CD4-positive, alpha-beta T cell (primary cell): ENCODE measurements at places on chromosomes 4 and X.

DNA sequence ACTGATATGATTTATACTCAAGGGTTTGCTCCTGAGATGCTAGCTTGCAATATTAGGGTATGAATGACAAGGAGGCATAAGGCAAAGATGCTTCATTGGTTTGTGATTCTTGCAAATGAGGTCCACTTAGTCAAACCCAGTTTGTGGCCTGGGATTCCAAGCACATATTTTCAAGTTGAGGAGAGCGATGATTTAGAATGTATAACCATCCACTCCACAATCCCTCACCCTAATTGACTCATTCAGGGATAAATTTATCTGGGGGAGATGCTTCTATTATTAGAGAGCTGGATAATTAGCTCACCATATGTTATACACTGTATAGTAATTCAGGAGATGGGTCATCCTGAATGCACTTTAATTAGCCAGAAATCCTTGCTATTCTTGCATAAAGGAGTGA, 118.3 kb upstream of the PUDP start:
- H3K36me3 ChIP-seq, result no peaks in the 10 kb centered on the region
- no peak for DNase-seq
- no peak overlapping the region for H3K27ac ChIP-seq
- H3K4me1 ChIP-seq, result no peaks in the 10 kb centered on the region
- H3K27me3 ChIP-seq, result no peaks in the 10 kb centered on the region

GRCh38 chr4:89800527-89801103, 36.3 kb downstream of the SNCA start:
- no peaks in the 10 kb centered on the region for H3K27me3 ChIP-seq
- no peak overlapping the region for H3K4me3 ChIP-seq
- DNase-seq, result no peak

GRCh38 chrX:151287954-151288353, 109.1 kb upstream of the VMA21 start:
- no peak overlapping the region for H3K4me3 ChIP-seq
- no peaks in the 10 kb centered on the region for H3K36me3 ChIP-seq
- no peaks in the 10 kb centered on the region for H3K27me3 ChIP-seq
- H3K27ac ChIP-seq, result no peak overlapping the region

DNA sequence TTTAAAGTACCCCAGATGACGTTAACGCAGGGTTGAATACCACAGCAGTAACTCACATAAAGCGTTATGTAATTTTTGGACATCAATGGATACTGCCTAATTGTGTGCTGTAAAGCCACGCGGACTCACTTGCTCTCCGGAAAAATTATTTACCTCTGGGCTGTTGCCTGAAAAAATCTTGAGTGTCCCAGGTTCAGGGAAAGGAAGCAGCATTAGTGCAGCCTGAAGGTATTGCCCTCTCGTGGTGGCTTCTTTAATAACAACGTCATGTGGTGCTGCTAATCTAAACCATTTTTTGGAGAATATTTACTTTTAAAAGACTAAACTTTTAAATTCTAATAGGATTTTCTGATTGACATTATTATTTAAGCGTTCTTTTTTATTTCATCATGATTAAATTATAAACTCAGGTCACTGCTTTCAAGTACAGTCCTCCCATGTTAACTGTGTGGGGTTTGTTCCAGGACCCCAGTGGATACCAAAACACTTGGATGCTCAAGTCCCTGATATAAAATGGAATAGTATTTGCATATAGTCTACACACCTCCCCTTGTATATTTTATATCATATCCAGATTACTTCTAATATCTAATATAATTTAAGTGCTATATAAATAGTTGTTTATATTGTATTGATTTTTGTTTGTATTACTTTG, 384.8 kb downstream of the FAM133A start:
- no peaks in the 10 kb centered on the region for H3K27me3 ChIP-seq
- no peak for DNase-seq
- H3K36me3 ChIP-seq, result no peaks in the 10 kb centered on the region
- H3K27ac ChIP-seq, result no peak overlapping the region
- H3K4me1 ChIP-seq, result no peaks in the 10 kb centered on the region

GRCh38 chr4:163613383-163613782, 118.9 kb downstream of the TMA16 start:
- H3K27ac ChIP-seq, result no peak overlapping the region
- peak overlapping the region; percentile 35 for H3K4me3 ChIP-seq
- no peaks in the 10 kb centered on the region for H3K4me1 ChIP-seq
- no peaks in the 10 kb centered on the region for H3K27me3 ChIP-seq
- no peaks in the 10 kb centered on the region for H3K36me3 ChIP-seq

- no peaks in the 10 kb centered on the region for H3K36me3 ChIP-seq
- H3K4me1 ChIP-seq, result no peaks in the 10 kb centered on the region
- no peak overlapping the region for H3K4me3 ChIP-seq
- no peak for DNase-seq
- no peak overlapping the region for H3K27ac ChIP-seq
These were observed 13.7 kb upstream of the DTHD1 start for GRCh38 chr4:36267486-36268268.

- H3K27me3 ChIP-seq, result no peaks in the 10 kb centered on the region
- H3K36me3 ChIP-seq, result no peaks in the 10 kb centered on the region
- no peak for DNase-seq
- no peaks in the 10 kb centered on the region for H3K4me1 ChIP-seq
- H3K4me3 ChIP-seq, result no peak overlapping the region
These were observed 24.4 kb downstream of the MFAP3L start for GRCh38 chr4:170001745-170002267.

GRCh38 chrX:139187738-139188137, 342.8 kb upstream of the F9 start:
- H3K36me3 ChIP-seq, result no peaks in the 10 kb centered on the region
- H3K27me3 ChIP-seq, result peaks cover 2% of the 10 kb centered on the region
- no peak overlapping the region for H3K4me3 ChIP-seq
- DNase-seq, result no peak
- H3K27ac ChIP-seq, result no peak overlapping the region

- H3K27ac ChIP-seq, result no peak overlapping the region
- no peak for DNase-seq
- no peaks in the 10 kb centered on the region for H3K4me1 ChIP-seq
- no peak overlapping the region for H3K4me3 ChIP-seq
These were observed 6.5 kb upstream of the SERTM2 start for GRCh38 chrX:111504941-111505340.

- no peak for DNase-seq
- H3K36me3 ChIP-seq, result no peaks in the 10 kb centered on the region
- H3K4me1 ChIP-seq, result no peaks in the 10 kb centered on the region
- no peaks in the 10 kb centered on the region for H3K27me3 ChIP-seq
These were observed 915.7 kb upstream of the GRIA3 start for GRCh38 chrX:122268353-122268752.

- no peaks in the 10 kb centered on the region for H3K36me3 ChIP-seq
- DNase-seq, result peak; percentile 59
- no peak overlapping the region for H3K4me3 ChIP-seq
- no peaks in the 10 kb centered on the region for H3K27me3 ChIP-seq
- H3K4me1 ChIP-seq, result peaks cover 56% of the 10 kb centered on the region
- H3K27ac ChIP-seq, result peak overlapping the region; percentile 92
These were observed 30.0 kb upstream of the HUWE1 start for GRCh38 chrX:53716328-53717088.

GRCh38 chr4:138674209-138674608, 341.4 kb upstream of the NOCT start:
- DNase-seq, result no peak
- no peak overlapping the region for H3K27ac ChIP-seq
- no peaks in the 10 kb centered on the region for H3K4me1 ChIP-seq
- no peak overlapping the region for H3K4me3 ChIP-seq

DNA sequence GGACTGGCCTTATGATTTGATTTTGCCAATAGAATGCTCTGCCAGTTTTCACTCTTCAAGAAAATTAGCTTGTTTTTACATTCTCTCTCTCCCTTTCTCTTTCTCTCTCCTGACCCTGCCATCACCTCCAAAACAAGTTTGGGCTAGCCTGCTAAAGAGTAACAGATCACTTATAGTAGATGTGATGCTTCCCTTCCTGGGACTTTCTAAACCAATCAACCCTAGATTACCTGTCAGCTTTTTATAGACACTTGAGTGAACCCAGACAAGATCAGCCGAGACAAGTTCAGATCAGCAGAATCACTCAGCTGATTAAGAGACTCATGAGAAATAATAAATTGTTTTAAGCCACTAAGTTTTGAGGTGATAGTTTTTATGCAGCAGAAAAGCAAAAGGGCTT, 521.2 kb downstream of the ANKRD50 start:
- H3K27me3 ChIP-seq, result no peaks in the 10 kb centered on the region
- no peak overlapping the region for H3K27ac ChIP-seq
- no peak overlapping the region for H3K4me3 ChIP-seq
- DNase-seq, result no peak
